NCI-H1930 (cell line): ENCODE measurements at places on chromosomes 7 and 10.

DNA sequence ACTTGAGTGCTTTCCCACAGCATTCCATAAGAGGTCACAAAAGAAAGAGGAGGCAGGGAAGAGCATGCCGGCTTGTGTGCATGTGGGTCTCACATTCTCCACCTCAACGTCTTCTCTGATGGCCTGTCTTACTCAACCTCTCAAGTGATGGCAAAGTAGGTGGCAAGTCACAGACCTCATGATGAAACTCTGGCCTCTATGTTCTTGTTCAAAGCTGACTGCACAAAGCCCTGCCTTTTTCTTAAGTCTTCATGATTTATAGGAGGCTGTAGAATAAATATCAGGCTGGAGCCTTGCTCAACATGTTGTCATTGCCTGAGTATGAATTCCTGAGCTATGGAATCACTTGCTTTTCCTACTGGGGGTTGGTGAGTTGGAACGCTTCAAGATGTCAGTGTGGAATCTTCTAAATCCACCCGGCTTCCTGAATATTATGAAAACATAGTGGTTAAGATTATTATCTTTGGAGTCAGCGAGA, 213.6 kb upstream of the INHBA start:
- no peak for DNase-seq

DNA sequence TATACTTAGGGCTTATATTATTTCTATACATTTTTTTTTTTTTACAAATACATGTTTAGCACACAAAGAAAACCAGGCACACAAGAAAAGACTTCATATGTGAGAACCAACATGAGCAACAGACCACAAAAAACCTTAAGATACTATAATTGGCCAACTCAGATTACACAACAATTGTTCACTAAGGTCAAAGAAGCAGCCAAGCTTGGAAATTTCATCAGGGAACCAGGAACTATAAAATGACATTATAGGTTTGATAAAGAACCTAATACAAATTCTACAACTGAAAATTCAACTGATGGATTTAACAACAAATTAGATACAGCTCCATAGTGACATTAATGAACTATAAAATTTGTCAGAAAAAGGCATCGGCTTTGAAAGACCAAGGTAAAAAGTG, 4.4 kb upstream of the LUC7L2 start:
- DNase-seq, result no peak

DNA sequence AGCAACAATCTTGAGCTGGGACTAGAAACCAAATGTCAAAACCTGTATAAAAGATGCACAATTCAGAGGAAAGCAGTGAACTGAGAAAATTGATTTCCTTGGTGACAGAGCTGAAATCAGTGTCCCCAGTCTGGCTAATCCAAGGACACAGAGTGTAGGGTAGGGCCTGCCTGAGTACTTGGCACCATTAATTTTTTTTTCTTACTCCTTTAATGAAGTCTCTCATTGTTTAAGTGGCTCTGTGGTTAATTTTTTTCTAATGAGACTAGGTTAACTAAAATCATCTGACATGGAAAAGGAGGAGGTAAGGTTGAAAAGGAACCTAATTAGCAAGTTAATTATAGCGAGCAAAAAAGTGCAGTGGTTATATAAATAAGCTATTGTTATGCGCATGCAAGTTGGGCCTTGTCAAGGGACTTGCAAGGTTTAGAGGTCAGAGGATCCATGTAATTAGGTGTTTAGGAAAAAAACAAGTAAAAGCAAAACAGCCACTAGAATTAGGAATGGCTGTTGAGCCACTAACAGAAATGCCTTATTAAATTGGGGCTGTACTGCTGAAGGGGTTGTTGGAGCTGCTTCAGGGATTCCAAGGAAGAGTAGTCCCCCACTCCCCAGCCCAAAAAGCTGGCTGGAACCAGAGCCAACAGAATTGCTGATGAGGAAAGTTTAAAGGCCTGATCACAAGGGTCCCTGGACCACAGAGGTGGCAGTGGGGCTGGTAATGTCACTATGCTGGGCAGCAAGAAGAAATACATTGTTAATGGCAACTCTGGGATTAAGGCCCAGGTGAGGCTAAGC, 58.9 kb upstream of the STRIP2 start:
- DNase-seq, result no peak

- DNase-seq, result peak; percentile 77
These were observed 86.9 kb downstream of the JAZF1 start for GRCh38 chr7:28093623-28094232.

DNA sequence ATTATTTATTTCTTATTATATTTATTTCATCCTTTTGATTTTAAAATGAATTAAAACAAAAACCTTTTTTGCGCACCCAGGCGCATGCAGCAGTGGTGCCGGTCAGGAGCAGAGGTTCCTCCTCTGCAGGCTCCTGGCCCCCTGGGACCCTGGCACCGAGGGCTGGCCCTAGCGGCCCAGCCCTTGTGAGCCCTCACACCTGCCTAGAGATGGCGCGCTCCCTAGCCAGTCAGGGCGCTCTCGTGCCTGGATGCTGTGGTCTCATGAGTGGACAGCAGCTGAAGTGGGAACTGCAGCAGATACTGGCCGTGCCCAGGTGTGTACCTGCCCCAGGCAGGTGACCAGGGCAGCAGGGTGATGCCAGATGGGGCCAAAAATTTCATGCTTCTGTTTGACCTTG, 13.8 kb downstream of the RET start:
- no peak for DNase-seq
